ENCODE measurements at places on chromosomes 13 and 19. TPM values are rescaled to one million over a fixed set of nuclear protein-coding genes. Genes with fewer than 3 reads are reported as not detected.

The RUBCNL gene
- total RNA-seq = not detected

The SLC8A2 gene
- total RNA-seq = not detected

The ACP7 gene
- total RNA-seq = 0.43 TPM

The ZNF112 gene
- total RNA-seq = 3.4 TPM

The CBARP gene
- 4.0 TPM for total RNA-seq
